CD4-positive, alpha-beta T cell (primary cell): ENCODE measurements at places on chromosomes 1 and 21.

- no peak for DNase-seq
Observed at GRCh38 chr1:54152696-54153095, at the start of gene CDCP2. TSS of gene CDCP2 (minus strand) at chr1:54153000. CDS start at chr1:54152922, 78 bp downstream.

- DNase-seq: no peak
Observed at GRCh38 chr1:154607106-154607608, 829 bp downstream of the ADAR start.

- DNase-seq: no peak
Observed at GRCh38 chr1:228434689-228435088, 18.0 kb upstream of the TRIM17 start.

DNA sequence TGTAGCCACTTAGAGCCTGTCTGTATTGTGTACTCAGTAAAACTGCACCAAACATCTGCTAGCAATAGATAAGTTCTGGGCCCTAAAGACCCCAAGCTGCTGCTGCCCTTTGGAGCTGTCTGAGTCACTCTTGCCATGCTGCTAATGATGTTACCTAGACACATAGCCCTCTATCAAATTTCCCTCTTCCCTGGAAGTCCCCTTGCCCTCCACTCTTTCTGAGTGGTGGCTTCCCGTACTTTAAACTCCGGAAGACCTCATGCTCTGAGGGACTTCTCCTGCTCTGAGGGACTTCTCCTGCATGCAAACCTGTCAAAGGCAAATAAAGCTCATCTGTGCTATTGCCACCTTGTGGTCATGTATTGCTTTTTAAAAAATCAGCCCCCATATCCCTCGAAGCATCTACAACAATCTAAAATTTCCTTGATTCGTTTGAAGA, 34.0 kb downstream of the FH start:
- no peak for DNase-seq

DNA sequence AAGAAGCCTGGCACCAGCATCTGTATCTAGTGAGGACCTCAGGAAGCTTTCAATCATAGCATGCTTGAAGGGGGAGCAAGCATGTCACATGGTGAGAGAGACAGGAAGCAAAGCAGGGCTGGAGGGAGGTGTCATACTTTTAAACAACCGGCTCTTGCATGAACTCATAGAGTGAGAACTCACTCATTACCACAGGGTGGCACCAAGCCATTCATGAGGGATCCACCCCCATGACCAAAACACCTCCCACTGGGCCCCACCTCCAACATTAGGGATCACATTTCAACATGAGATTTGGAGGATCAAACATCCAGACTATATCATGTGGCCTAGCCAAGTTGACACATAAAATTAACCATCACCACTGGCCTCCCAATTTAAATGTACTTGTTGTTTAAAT, 125.1 kb upstream of the KCND3 start:
- no peak for DNase-seq

DNA sequence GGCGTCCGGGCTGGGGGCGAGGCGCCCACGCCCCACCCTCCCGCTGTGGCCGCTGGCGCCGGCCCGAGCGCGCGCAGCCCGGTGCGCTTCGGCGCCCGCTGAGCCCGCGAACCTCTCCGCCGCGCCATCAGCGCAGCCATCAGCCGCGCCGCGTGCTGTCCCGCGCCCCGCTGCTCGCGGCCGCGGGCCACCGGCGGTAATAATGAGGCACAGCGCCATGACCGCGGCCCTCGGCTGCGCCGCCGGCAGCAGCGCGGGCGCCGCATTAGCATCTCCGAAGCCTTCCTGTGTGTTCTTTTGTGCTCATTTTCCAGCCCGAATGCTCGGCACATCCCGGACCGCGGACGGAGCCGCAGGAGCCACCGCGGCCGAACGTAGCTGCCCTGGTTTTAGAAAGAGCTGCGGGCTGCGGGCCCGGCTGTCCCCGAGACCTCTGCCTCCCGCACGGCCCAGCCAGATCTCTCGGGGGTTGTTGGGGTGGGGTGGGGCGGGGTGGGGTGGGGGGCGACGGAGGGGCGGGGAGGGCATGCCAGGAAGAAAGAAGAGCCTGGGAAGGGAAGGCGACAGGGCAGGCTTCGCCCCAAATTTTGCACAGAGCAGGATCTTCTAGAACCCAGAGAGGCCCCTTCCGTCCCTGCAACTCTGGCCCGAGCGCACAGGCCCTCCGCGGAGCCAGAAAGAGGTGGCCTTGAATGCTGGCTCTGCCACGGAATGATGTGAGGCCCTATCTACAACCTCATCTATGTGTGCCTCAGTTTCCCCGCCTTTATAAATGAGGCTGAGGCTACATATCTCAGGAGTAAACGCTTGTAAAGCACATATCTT, 55.3 kb downstream of the RRAGC start:
- DNase-seq: no peak

DNA sequence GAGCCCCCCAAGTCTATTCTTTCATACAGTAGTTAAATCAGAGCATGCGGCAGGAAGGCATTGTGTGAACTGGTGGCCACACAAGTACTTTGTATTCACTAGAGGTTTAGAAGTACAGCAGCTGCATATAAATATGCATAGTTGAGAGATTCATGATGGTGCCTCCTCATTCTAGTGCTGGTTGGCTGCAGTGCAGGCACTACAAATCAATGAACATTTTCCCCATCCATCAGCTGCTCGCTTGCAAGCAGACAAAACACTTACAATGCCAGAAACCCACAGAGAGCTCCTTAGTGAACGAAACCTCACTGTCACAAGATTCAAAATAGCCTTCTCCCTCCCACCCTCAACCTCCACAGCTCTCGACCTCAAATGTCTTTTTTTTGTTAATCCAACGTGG, 726.2 kb downstream of the USP25 start:
- DNase-seq: no peak

DNA sequence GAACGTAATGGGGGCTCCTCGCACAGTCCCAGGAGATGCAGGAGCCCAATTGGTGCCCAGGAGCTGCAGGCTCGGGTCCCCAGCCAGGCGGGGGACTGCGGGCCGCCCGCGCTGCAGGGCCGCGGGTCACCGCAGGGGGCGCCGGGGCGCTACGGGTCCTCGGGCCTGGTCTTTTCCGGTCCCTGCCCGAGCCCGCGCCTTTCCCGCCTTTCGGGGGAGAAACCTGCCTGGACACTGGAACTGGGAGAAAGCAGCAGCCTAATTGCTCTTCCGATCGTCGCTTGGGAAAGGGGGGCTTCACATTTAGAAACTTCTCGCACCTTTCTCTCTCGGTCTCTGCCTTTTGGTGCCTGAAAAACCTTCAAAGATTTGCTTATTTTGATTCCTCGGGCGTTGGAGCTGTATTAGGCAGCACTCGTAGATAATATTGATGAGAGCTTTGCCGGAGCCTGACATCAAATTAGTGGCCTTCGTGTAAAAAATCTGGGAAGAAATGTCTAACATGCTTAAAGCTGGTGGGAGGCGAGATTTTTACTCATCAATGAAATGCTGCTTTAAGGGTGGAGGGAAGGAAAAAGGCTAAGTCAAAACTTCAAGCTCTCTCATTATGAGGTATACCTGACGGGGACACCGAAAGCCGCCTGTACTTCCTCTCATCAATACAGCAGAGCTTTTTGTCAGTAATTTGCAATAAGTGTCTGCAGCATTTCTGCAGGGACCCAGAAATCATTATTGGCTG, 12.6 kb upstream of the BARHL2 start:
- no peak for DNase-seq

DNA sequence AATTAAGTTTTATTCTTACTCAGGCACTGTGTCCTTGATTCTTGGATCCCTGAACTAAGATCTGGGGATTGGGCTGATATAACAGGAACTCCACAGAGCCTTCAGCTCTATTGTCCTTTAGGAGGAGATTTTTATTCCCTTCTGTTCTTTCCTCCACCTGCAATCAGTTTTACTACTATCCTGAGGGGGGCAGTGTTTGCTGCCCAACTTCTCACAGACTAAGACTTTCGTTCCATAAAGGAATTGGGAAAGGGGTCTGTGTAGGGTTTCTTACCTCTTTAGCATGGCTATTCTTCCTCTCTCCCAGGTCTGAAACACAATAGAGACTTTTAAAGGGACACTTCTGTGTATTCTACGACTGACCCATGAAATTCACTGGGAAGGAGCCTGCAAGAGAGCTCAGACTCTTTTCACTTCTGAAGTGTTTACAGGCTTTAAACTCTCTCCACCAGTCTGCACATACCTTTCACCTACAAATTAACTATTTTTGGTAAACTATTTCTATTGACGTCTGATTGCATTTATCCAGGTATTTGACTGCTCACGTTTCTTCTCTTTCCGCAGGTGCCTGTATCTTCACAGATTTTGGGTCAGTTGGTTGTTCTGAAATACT, 103.3 kb upstream of the DEPDC1 start:
- no peak for DNase-seq

DNA sequence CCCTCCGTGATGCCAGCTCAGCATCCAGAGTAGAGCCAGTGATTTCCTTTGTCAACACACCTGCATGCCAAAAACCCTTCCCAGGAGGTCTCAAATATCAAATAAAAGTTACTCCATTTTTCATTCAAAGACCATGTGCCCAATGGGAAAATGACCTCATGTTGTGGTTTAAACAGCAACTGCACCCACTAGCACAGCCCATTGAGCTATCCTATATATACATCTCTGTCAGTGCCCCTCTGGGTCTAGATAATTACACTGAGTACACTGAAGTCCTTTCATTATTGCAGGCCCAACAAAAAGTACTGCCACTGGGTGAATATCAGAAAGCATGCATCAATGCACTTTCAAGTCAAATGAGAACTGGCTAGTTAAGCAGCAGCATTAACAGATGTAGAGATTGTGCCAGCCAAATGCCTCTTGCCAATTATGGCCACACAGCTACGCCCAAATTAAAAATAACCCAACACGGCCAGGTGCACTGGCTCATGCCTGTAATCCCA, 117.7 kb downstream of the SLC45A1 start:
- no peak for DNase-seq

DNA sequence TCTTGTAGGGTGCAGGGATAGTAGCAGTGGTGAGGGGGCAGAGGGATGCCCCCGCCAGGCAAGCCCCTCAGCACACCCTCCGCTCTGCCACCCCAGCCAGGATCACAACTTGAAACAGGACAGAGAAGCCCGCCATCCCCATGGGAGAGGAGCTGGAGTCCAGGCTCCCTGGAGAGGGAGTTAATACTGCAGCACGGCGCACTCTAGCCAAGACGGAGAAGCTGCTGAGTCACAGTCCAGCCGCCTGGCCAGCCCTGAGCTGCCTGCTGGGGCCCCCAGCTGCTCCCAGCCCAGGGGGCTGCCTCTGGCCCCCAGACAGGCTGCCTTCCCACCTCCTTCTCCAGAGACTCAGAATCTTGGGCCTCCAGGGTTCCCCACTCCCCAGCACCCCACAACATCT, 87.2 kb downstream of the SYT2 start:
- DNase-seq: no peak

- DNase-seq: peak; percentile 31
Observed at GRCh38 chr1:202135221-202135721, 9.3 kb downstream of the ARL8A start.

DNA sequence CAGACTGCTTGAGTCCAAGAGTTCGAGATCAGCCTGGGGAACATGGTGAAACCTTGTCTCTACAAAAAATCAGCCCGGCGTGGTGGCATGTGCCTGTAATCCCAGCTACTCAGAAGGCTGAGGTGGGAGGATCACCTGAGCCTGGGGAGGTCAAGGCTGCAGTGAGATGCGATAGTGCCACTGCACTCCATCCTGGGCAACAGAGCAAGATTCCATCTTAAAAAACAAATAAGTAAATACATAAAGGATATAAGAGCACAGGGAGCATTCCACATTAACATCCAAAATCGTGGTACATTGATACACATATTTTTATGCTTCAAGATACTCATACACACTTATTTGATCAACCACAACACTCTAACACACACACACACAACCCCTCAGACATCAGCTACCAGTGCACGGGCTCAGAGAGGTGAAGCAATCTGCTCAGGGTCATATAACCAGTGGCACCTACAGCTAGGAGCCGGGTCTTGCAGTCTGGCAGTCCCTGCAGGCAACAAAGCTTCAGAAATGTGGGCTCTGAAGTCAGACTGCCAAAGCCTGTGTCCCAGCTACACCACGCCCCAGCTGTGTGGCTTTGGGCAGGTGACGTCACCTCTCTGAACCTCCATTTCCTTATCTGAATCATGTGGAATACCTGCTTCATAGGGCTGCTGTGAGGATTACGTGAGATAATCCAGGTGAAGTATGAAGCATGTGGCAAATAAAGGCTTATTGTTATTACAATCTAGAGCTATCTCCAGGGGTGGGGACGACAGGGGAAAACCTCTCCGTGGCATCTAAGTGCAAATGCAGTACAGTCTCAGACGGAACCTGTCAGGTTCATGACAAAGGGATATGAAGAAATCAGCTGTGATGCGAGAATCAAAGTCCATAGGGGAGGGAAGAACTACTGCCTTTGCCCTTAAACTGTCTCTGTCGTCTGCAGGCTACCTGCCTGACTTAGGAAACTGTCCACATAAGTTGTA, 4.8 kb upstream of the CRYBG2 start:
- DNase-seq: peak; percentile 56

DNA sequence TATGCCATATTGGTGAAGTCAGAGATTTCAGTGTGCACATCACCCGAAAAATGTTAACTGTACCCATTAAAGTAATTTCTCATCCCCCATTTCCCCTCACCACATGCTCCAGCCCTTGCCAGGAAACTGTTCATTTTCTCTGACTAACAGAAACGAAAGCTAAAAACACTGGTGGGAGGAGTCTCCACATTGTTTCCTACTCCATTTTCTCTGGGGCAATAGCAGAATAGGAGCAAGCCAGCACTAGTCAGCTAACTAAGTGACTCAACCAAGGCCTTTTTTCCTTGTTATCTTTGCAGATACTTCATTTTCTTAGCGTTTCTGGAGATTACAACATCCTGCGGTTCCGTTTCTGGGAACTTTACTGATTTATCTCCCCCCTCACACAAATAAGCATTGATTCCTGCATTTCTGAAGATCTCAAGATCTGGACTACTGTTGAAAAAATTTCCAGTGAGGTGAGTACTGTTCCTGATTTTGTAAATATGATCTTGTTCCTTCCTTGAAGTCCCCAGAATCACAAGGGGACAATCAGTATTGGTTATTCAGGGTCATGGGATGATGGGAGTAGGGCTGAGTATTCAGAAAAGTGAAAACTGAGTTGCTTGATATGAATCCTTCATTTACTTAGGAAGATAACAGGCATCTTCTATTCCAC, at the start of gene IFI16:
TSS of gene IFI16 (plus strand) at position 204 of the 658 bp plus-strand sequence. CDS start 4,774 bp downstream, outside the sequence.
- DNase-seq: peak; percentile 55
